CD4-positive, alpha-beta T cell treated with Interleukin-6 at 100 ng/mL for 8 hours (primary cell): ENCODE measurements at places on chromosomes 5 and 9.

- DNase-seq: no peak
Measured at GRCh38 chr5:42715785-42716184, 40.8 kb upstream of the CCDC152 start.

DNA sequence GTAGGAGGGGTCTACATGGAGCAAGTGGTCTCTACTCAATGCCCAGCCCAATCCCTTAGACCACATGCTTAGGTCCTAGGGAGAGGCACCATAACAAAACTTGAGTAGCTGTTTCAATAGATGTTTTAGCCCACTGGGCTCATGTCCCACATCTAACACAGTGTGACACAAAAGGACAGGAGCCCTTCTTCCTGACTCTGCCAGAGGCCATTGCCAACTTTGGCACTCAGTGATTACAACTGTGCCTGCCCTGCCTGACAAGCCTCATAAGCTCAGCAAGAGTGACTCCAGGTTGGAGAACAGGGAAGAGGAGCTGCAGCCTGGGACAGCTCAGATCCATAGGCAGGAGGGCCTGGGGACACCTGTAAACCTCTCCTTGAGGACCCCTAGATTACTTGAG lies 230.8 kb downstream of the ENC1 start:
- no peak for DNase-seq

- no peak for DNase-seq
Measured at GRCh38 chr5:171427318-171428167, 8.1 kb downstream of the FGF18 start.

DNA sequence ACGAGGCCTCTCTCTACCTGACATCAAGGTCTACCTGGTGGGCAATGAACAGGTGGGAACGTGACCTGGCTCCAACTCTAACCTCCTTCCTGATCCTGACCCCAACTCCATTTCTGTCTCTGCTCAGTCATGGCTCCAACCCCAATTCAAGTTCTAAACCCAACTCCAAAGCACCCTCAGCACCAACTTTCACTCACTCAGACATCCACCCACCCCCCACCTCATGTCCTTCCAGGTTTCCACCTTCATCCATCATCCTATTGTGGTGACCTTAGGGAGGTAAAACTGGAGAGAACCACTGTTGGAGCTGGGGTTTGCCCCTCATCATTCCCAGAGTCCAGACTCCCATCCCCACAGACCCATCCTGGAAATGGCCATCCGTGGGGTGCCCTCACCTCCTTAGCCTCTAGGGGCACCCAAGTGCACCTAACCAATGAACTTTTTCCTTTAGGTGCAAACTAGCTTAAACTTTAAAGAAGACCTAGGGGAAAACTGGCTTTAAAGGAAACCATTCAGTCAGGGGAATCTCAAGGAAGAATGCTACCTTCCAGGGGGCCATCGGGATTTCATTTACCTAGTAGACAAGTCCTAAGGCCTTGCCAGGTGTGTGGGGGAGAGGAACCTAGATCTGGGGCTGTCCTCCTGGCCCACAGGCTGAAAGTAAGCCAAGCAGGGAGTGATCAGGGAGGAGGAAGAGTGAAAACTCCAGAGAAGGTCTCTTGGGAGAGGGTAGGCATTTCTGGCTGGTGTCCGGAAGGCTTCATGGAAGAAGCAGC lies 11.3 kb downstream of the RGS14 start:
- DNase-seq: no peak

DNA sequence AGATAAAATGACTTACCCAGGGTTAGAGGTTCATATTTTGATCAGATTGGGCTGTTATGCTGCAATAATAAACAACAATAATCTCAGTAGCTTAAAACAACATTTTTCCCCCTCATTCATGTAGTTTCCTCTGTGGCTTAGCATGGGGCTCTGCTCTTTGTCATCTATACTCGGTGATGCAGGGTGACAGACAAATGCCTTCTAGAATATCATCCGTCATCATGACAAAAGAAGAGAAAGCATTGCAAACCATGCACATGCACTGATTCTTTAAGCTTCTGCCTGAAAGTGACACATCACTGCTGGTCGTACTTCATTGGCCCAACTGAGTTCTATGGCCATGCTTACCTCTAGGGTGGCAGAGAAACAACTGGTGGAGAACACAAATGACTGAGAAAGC lies 58.8 kb upstream of the MAMDC2 start:
- no peak for DNase-seq

DNA sequence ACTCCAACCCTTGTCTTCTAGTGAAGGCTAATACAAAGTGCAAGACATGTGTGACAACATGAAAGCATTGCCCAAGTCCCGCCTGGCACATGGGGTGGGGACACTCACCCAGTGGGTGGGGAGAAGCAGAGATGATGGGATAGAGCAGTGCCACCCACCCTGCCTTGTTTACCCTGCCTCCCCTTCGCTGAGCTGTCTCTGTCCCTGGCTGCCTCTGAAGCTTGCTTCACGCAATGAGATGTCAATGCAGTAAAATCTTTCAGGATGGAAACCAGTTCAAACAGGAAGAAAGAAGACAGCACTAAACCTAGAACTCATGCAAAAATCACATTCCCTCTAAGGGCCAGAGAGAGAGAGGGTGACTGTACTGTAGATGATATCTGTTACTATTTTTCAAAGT lies 148.0 kb downstream of the INSYN2B start:
- no peak for DNase-seq

GRCh38 chr5:19988457-19988856 lies 457 bp upstream of the CDH18 start:
- DNase-seq: no peak

GRCh38 chr9:136093346-136093986 lies 1.6 kb downstream of the NACC2 start:
- DNase-seq: no peak

GRCh38 chr5:150789943-150790611 lies 11.5 kb downstream of the SMIM3 start:
- peak; percentile 66 for DNase-seq

DNA sequence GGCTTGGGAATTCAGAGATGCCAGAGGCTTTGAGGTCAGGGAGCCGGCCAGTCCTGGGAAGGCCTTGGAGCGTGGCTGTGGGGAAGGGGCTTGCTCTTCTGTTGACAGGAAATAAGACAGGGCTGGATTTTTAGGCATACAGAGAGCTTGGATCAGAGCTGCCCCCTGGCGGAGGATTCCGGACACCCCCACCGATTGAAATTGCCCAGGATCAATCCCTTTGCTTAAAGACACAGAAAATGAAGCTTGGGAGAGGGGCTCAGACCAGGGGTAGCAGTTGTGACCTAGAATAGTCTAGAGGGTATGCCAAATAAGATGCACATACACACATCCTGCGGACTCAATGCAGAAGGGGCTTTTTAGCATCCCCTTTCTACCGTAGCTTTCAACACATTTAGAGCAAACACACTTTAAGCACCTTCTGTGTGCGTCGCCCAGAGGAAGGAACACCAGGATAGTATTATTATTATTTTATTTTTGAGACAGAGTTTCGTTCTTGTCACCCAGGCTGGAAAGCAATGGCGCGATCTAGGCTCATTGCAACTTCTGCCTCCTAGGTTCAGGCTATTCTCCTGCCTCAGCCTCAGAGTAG lies 1.7 kb upstream of the NTMT1 start:
- peak; percentile 61 for DNase-seq

GRCh38 chr5:179162351-179163235 lies 102.4 kb downstream of the ZNF354C start:
- DNase-seq: no peak

DNA sequence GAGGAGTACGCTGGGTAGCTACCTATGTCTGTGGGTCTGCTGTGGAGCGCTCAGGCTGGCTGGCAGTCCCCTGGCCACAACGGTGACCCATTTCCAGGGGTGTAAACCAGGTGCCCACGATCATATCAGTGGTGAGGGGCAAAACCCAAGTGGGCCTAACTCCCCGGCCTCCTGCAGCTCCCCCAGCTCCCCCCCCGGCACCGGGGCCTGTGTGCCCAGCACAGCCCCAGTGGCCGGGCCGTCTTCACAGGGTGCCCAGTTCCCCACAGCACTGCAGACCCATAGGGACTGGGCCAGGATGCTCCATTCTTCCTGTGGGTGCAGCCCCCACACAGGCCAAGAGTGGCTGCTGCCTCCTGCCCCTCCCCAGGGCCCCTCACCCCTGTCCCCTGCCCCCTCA lies 958 bp upstream of the LCN8 start:
- DNase-seq: no peak

- DNase-seq: no peak
Measured at GRCh38 chr5:36915653-36916052, 39.1 kb downstream of the NIPBL start.

DNA sequence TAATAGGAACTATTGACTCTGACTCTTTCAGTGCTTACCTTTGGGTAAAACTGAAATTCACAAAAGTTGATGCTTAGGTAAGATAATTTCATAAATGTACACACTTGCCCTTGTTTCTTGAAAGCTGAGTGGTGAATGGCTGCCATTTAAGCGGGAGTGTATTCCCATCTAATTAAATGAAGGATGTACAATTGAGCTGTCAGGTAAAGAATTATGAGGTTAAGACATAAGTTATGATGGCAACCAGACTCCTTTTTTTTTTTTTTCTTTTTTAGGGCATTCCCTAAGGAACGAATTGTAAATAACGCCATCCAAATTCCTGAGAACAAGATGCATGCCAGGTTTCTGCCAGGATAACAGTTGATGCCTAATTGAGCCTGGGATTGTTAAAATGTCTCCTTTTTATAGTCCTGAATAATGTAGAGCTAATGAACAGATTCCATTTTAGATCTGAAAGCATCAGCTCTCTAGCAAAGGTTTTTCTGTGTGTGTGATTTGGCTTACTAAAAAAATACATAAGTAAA lies 199.7 kb downstream of the ISL1 start:
- no peak for DNase-seq

GRCh38 chr5:1498623-1499416 lies 24.9 kb downstream of the LPCAT1 start:
- DNase-seq: no peak

GRCh38 chr5:105218018-105218417 lies 1655.4 kb upstream of the NUDT12 start:
- DNase-seq: no peak

- DNase-seq: no peak
Measured at GRCh38 chr9:21972361-21972760, 21.8 kb downstream of the CDKN2A start.

DNA sequence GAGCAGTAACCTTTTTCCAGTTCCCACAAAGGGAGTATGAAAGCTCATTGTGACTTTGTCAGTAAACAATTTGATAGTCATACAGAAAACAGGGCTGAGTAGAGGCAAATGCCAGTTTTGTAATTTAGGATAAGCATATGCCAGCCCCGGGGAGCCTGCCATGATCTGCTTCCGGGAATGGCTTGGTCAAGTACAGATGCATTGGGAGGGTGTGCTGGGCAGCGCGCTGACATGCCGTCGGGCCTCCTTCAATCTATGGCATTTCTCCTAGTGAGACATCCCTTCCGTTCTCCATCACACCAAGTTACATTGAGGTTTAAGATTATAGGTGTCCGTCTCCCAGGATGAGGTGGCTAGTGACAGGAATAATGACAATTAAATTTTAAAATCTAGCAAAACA lies 48.6 kb downstream of the GNA14 start:
- no peak for DNase-seq

DNA sequence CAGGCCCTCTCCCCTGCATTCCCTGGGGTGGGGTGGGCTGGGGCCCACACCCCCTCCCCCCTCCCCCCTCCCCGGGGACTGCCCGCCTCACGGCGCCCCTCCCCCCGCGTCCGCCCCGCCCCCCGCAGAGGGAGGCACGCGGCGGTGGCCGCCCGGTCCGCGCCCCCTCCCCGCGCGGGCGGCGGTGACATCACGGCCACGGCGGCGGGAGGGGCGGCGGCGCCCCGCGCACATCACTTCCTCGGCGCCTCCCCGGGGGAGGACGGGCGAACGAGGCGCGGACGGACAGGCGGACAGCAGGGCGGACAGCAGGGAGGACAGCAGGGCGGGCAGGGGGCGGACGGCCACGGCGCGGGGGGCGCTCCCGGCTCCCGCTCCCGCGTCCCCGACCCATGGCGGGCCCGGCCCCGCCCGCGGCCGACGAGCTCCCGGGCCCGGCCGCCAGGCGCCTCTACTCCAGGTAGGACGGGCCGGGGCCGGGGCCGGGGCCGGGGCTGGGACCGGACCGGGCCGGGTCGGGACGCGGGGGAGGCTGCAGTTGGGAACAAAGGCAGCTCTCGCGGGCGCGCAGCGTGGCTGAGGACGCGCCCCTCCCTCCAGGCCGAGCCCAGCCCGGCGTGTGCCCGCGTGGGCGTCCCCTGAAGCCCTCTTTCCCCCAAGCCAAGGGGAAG lies at the start of gene GPSM1:
Gene GPSM1, plus strand, starts transcription at position 236 of the 671 bp plus-strand sequence. Its CDS starts 157 bp downstream, at position 393.
- DNase-seq: peak; percentile 22

DNA sequence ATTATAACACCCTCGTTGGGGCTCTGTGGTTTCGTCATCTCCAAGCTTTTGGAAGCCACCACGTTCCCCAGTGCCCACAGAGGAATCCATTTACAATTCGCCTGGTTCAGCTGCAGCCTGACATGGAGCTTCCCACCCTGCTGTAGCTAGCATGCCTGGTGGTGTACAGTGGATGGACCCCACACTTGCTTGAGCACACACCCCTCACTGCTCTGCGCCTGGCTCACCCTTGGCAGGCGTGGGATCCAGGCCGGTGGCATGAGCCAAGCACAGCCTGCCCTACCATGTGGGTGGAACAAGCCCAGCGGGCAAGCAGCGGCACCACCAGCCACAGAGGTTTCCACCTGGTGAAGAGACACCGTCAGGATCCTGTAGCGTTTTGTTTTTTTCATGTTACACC lies 1045.7 kb upstream of the CDH9 start:
- DNase-seq: no peak

GRCh38 chr9:117097761-117098160 lies 317.1 kb downstream of the ASTN2 start:
- no peak for DNase-seq

DNA sequence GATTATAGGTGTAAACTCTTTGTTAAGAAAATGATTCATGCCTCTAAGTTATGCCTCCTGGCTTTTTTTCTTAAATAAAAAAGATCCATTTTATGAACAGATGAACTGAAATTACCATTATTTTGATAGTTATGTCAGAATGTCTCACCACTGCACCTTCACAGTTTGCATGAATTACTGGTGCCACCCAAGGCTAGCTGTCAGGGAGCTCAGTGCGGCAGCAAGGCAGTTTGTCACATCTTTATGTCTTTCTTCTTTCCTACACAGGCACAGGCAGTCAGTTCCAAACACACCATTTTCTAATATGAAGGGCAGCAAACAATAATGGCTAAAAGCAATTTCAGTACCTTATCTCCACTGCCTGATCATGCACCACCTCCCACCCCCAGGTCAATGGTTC lies 147.7 kb downstream of the SREK1 start:
- no peak for DNase-seq

GRCh38 chr9:89669361-89669842 lies 64.6 kb downstream of the GADD45G start:
- DNase-seq: no peak

- DNase-seq: no peak
Measured at GRCh38 chr5:1392801-1393565, 48.1 kb upstream of the CLPTM1L start.

DNA sequence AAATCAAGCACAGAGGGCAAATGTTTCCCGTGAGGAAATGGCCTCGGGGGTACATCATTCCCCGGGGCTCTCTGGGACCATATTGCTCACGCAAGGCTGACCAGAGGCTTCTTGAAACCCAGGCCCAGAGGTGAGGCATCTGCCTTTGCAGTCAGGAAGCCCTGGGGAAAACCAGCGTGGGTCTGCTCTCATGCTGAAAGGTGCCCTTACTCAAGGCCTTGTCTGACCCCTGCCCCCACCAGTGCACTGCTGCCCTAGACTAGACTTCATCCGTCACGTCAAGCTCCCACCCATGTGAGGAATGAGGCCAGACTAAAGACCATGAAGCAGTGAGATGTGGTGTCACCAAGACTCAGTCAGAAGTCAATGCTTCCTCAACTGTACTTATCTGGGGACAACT lies 66.1 kb downstream of the PAX5 start:
- DNase-seq: no peak

- DNase-seq: no peak
Measured at GRCh38 chr9:128469070-128469469, 13.3 kb downstream of the ODF2 start.
